Adipocyte (in vitro differentiated cells): ENCODE measurements at places on chromosomes 11 and 22.

DNA sequence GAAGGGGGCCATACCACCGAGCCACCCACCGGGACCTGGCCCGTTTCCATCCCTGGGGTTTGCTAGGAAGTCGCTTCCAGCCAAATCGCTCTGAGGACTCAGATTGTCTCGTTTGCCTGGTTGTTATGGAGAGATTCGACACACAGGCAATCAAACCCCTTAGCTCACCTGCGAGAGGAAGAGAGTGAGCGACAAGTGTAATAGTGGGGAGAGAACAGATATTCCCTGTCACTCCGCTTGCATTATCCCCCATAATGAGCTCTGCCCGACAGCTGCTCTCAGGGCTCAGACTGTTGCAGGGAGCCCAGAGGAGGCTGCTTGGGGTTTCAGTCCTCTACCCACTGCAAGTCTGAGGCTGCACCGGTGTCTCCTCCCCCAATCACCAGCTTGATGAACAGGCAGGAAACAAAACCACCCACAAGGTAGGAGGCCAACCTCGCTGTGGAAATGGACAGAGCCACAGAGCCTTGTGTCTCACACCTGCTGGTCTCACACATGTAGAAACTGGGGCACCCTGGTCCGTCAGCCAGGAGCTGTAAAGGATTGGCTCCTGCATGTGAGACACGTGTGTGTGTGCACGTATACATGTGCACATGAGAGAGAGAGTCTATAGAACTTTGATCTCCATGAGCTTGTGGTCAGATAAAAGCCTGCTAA lies 351.1 kb downstream of the BUD13 start:
- no peak for DNase-seq

- peak; percentile 97 for DNase-seq
These were observed 16.0 kb upstream of the B4GALNT4 start for GRCh38 chr11:353179-353873.

DNA sequence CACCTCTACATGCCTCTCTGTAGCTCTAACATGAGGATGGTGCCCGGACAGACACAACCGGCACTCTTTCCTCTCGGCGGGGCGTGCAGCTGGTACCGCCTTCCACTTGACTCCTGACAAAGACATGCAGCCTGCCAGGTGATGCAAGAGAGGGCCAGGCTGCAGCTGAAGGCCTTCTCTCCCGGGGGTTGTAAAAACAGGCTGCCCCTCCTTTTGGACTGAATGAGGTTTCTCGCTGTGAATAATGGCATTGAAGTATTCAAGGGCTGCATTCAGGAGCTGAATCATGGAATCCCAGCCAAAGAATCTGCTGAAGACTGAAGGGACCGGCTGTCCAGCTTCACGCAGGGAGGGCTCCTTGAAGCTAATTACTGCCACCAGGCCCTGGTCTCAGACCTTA lies 110.9 kb downstream of the GALNT18 start:
- DNase-seq: no peak

DNA sequence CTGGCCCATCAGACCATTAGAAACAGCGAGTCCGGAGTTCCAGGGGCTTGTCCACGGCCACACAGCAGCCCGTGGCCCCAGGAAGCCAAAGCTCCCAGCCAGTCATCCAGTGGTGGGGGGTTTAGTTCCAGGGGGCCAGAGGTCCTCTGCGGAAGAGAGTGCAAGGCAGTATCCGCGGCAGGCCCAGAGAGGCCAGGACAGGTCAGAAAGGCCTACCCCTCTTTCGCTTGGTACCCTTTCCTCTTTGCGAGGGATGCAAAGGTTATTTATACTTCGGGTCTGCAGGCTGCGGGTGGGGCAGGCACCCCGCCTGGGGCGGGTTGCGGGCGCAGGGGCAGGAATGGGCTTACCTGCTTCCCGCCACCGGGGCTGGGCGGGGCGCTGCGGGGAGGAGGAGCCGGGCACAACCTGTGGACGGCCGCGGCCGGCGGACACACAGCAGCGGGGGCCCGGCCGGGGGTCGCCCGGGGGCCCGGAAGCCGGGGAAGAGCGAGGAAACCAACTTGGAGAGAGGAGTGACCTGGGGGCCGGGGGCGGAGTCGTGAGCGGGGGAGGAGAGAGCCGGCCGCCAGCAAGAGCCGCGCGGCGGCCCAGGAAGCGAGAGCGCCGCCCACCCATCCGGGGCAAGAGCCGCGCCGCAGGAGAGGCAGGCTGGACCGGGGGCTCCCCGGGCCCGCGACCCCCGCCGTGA lies at the start of gene SH3BP1:
Gene SH3BP1 (plus strand): TSS at position 600 of the 691 bp plus-strand sequence. CDS start 119 bp downstream, outside the sequence.
- DNase-seq: peak; percentile 74

DNA sequence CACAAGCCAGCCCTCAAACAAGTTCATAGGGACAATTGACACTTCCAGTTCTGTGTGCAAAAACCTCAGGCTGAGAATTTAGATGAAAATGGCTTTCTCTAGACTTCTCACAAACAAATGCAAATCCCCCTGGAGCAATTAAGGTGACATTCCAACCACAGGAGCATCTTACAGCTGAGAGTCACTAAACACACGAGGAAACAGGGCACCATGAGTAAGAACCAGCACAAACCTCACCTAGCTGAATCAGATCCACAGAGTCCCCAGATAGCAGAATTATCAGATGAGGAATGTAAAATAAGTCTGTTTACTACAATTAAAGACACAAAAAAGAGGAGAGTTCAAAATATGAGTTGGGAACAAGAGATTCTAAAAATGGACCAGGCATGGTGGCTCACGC lies 51.5 kb downstream of the RTL6 start:
- DNase-seq: no peak

GRCh38 chr11:94297985-94298576 lies 6.3 kb upstream of the IZUMO1R start:
- DNase-seq: peak; percentile 31

- DNase-seq: no peak
These were observed 18.3 kb downstream of the SLC25A18 start for GRCh38 chr22:17581631-17582030.

GRCh38 chr11:68583041-68583446 lies 101.3 kb upstream of the GAL start:
- peak; percentile 80 for DNase-seq

DNA sequence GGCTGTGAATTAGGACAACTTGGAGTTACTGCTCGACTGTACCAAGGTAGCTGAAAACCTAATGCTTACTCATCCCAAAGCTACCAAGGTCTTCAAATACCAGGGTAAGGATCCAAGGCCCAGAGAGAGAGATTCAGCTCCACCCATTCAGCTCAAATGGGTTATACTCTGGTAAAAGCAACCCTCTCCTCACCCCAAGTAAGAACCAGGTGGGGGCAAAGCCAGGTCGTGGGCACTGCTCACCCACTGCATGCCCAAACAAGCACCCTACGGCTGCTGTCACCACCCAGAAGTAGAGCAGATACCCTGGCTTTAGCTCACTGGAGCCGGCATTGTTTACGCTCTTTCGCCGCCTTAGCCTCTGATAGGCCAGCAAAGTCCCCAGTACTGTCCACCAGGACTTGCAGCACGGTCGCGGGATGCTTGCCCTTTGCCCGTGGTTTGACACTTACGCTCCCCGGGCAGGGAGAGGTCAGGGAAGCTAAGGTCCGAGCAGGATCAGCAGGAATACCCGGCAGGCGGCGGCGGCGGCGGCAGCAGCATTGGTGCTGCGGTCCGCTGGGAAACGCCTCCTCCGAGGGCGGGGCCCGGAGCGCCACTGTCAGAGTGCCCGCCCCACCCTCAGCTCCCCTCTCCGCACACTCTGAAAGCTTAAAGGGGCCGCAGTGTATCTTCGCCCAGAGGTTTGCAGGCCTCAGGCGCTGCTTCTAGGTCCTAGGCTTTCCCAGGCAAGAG lies 19.6 kb downstream of the CKAP5 start:
- peak; percentile 90 for DNase-seq

- no peak for DNase-seq
These were observed 16.1 kb downstream of the TP53AIP1 start for GRCh38 chr11:128926437-128927107.

GRCh38 chr11:5007561-5007960 lies 12.9 kb downstream of the OR51L1 start:
- DNase-seq: no peak

DNA sequence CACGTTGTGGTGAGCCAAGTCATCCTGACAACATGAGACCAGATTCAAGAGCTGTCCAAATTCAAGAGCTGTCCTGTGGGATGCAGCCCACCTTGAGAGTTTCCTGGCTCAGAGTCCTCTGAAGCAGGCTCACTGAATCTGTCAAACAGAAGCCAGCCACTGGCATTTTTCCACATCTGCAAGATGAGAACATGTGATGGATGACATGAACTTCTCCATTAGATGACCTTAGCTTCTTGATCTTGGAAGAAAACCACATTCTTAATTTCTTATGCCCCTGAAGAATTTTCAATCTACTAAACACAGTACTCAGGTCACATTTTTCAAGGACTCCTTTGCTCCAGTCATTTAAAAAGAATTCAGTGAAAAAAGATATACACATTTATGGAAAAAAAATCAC lies 291.0 kb downstream of the GUCY1A2 start:
- DNase-seq: no peak

DNA sequence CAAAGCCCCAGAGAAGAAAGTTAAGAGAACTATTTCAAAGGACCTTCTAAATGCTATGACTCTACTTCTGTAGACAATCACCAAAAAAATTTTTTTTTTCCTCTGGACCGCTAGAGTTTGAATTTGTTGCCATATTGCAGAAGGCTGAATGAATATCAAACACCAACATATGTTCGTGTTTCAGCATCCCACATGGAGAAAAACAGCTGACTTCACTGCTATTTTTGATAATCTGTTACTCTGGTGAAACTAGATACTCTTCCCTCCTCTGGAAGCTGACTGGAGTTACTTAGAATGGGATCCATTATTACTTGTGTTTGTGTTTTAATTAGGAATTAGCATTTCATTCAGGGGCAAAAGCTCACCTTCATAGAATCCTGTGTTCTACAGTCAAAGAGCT lies 447.0 kb downstream of the AASDHPPT start:
- peak; percentile 7 for DNase-seq

DNA sequence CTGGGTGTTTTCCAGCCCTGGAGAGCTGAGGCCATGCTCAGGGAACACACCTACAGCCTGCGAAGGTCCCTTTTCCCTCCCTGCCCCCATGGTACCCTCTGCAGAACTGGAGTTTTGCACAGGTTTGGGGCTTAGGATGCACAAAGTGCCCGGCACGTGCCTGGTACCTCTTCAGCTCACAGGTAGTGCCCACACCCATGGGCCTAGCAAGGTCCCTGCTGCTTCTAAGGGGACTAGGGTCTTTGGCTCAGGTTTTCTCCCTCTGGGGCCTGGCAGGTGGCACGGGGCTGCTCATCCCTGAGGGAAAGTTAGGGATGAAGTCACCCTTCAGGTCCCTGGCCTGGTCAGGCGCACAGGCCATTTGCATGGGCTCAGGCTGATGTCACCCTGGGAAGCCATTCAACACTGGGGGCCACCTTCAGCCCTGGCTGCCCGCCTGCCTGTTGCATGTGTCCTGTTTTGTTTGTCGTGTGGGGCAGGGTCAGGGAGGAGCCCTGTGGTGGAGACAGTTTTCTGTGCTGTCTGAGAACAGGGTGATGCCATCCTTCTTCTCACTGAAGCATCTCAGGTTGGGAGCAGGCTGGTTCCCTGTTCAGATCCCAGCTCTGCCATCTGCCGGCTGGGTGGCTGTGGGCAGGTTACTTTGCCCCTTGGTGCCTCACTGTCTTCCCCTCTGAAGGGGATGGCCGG lies 68.3 kb upstream of the CRYBB3 start:
- no peak for DNase-seq

DNA sequence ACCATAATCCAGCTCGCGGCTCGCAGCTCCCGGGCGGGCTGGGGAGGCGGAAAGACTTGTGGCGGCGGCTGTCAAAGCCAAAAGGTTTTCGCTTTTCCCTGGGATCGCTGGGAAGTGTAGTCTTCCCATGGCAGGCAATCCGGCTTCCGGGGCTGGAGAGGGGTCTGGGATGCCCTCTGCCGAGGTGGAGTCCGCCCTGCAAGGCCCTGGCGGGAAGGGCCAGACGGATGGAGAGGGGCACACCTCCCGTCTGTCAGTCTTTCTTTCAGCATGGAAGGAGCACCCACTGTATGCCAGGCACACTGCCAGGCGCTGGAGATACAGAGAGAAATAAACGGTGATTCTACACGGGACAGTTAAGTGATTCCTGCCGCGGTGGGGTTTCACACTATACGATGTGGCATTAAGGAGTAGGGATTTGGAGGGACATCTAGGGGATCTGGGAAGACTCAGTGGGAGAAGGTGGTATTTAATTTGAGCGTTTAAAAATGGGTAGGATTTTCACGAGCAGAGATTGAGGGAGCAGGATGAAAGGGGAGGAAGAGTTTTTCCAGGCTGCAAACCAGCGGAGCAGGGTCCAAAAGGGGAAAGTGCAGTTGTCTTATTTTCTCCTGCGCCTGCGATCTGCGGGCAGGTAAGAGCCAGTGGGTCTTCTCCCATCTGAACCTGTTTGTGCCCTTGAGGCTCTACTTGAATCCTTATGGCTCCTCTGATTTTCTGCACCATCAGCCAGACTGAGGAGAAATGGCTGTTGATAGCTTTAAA lies at the start of gene BACE1:
Gene BACE1 (minus strand): TSS at position 60 of the 765 bp plus-strand sequence. CDS start 461 bp downstream, outside the sequence.
- peak; percentile 89 for DNase-seq

GRCh38 chr22:20206709-20207215 lies 55.9 kb upstream of the CCDC188 start:
- no peak for DNase-seq

DNA sequence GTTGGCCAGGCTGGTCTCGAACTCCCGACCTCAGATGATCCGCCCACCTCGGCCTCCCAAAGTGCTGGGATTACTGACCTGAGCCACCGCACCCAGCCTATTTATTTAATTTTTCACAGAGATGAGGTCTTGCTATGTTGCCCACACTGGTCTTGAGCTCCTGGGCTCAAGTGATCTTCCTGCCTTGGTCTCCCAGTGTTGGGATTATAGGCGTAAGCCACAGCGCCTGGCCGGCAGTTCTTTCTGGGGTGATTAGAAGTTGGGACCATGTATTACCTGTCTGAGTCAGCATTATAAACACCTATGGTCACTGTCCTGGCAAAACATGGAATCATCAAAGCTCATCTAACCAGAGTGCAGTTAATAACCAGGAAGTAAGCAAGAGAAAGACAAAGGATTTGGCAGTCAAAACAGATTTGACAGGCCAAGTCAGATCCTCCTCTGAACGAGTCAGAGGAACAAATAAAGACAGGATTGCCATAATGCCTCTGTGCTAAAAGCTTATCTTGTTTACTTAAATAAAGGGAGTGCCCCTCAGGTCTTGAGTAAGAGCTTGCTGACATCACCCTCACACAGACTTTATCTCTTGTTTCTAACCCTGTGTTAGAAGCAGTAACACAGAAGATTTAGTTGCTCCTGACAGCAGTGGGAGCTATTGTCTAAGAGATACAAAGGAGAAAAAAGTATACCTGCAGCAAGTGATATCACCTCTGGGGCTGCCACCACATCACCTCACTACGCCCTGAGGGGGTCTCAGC lies 3.7 kb downstream of the SERPIND1 start:
- peak; percentile 72 for DNase-seq
